ENCODE measurements at places on chromosomes 7 and 10. TPM values are rescaled to one million over a fixed set of nuclear protein-coding genes. Genes with fewer than 3 reads are reported as not detected.

DNA sequence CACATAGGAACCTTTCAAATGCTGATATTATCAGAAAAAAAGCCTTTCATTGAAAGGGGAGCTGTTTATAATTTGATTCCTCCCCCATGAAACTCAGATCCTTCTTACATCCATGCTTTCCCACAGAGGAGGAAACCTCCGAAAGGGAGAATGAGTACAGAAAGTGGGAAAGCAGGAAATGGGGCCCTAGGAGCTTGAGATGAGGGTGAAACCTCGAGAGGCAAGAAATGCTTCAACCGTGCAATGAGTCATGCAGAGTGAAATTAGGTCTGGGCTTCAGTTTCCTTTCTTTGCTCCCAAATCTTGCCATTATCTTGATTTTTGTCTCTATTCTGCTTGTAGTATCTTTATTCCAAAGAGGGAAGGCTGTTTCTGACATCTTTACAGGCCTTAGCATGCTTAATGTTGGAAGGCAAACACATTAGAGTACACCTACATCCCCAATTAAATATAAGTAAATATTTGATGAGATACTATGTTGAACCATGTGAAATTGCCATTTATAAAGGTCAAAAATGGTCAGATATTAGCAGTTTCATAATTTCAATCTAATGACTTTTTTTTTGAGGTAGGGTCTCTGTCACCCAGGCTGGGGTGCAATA, 79.1 kb downstream of the NAMPT start:
- DNase-seq: no peak

The PGAM2 gene
- 319 TPM for polyA plus RNA-seq

The CHST3 gene
- 16.2 TPM for polyA plus RNA-seq

- DNase-seq: peak; percentile 32
Measured at GRCh38 chr10:122279725-122280141, 8.6 kb downstream of the BTBD16 start.

The OR2A12 gene
- not detected for polyA plus RNA-seq

DNA sequence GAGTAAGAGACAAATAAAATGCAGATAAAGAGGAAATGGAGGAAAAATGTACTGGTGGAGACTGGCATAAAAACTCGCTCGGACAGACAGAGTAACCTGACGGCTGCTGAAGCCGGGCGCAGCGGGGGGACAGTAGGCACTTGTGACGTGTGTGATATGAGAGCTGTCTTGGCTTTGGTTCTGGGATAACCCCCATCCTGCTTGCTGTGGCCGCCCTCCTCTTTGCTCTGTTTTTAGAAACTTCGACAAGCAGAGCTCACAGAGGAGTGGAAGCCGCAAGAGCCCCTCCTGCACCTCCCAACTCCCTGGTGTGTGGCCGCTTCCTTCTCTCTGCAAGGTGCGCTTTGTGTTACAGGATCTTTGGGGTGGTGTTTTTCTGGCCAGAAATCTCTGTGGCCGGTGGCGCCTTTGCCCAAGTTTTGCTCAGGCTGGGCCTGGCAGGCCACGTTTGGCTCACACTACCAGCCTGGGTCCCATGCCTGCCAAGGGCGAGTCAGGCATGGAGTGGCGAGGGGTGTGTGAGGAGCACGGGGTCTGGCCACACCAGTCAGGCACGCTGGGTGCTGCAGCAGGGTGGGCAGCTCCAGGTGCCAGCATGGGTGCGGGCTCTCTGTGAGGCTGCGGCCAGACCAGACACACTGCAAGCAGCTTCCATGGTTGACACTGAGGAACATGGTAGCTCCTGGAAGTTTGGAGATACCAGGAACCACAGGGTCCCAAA, 268.0 kb downstream of the DNAJB6 start:
- no peak for DNase-seq

DNA sequence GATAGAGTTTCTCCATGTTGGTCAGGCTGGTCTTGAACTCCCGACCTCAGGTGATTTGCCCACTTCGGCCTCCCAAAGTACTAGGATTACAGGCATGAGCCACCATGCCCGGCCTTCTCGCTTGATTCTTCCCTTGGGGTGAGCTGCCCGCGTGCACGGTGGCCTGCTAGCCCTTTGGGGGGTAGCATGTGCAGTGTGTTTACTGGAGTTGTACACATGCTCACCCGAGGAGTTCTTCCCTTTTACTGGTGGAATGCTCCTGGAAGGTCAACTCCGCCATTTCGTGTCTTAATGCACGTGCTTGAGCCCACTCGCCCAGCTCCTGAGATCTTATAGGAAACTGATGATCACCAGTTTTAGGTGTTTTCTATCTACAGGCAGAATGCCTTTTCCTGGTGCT, 17.0 kb upstream of the ADAMTS14 start:
- no peak for DNase-seq

DNA sequence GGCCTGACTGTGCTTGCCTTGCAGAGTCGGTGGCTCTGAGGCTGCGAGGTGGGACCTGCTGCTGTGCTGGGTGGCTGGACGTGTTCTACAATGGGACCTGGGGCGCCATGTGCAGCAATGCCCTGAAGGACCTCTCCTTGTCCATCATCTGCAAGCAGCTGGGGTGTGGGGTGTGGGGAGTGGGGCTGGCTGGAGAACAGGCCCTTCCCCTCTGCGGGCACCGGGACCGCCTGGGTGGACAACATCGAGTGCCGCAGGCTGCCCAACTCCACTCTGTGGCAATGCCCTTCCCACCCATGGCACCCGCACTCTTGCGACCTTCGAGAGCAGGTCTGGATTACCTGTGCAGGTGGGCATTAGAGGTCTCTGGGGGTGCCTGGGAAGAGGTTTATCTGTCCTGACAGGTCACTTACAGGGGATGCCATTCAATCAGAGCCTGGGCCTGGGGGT, 10.9 kb downstream of the SCART1 start:
- no peak for DNase-seq

- DNase-seq: no peak
Measured at GRCh38 chr10:112848228-112848627, 101.8 kb upstream of the TCF7L2 start.

DNA sequence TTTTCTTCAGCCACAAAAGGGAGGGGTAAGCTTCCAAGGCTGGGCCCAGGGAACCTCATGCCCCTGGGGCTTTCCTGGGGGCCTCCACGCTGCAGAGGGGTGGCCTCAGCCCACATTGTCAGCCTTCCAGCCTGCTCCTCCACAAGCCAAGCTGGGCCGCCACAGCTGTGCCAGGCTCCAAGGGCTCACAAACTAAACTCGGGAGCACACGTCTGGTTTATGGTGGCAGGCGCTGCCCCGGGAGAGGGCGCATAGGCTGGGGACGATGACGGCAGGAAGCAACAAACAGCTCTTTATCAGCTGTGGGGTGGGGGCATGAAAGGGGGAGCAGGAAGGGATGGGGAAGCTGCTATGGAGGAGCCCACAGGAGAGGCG, 6.3 kb upstream of the CDH23 start:
- DNase-seq: no peak

DNA sequence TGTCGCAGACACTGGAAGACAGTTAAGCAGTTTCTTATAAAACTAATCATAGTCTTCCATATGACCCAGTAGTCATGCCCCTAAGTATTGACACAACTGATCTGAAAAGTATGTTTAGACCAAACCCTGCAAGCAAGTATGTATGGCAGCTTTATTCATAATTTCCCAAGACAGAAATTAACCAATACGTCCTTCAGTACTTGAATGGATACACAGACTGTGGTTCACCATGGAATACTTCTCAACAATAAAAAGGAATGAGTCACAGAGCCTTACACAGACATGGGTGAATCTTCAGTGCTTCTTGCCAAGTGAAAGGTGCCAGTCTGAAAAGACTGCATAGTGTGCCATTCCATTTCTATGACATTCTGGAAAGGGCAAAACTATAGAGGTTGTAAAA, 50.2 kb upstream of the AKR1E2 start:
- no peak for DNase-seq

DNA sequence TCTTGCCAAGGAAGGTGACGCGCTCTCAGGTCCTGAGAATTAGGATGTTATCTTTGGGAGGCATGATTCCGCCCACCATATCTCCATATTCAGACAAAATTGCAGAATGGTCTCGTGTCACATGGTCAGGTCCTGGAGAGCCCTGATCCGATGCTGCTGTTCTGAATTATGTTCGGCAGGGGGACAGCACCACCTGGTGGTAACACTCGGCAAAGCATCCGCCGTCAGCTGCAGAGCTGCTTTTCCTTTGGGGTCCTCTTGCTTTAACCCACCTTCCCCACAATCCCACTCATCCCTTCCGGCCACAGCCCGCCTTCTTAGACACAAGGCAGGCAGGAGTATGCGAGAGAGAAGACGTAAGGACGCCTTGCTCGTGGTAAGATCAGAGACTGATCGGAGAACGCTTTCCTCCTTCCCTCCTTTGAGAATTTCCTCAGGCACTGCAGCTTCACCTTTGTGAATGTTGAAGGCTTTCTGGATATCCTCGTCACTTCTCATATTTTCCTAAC, 327.8 kb upstream of the C7orf33 start:
- DNase-seq: peak; percentile 59

DNA sequence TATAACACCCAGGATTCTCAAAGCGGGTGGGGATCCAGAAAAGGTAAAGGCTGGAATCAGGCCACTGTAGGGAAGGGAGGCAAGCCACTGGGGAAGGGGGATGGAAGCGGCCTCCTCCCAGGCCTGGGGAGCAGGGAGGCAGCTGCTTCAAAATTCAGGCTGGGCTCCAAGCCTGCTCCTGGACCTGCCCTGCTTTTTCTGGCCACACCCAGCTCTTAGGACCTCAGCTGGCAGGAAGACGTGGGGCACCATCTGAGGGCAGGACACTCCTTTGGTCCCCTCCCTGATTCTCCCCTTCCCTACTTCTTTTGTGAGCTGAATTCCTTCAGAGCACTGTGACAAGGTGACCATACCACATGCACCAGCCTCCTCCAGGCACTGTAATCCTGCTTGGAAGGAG, 4.6 kb upstream of the LBX1 start:
- DNase-seq: no peak

Data from hindlimb muscle (tissue), 1 donor.